ENCODE measurements at places on chromosomes 1 and 21. TPM values are rescaled to one million over a fixed set of nuclear protein-coding genes. Genes with fewer than 3 reads are reported as not detected.

The THRAP3 gene
- 70.3 TPM for total RNA-seq

The TSPEAR gene
- not detected for total RNA-seq

The REN gene
- not detected for total RNA-seq

The PGBD5 gene
- 0.42 TPM for total RNA-seq
